ENCODE measurements at places on chromosomes 2 and 18. TPM values are rescaled to one million over a fixed set of nuclear protein-coding genes. Genes with fewer than 3 reads are reported as not detected.

GRCh38 chr2:232587512-232587911 is 37.0 kb downstream of the EIF4E2 start:
- no peak overlapping the region for H3K27ac ChIP-seq
- DNase-seq, result no peak
- no peak overlapping the region for H3K4me3 ChIP-seq
- H3K27me3 ChIP-seq, result no peaks in the 10 kb centered on the region
- peaks cover 2% of the 10 kb centered on the region for H3K4me1 ChIP-seq

- no peak overlapping the region for H3K27ac ChIP-seq
- no peak overlapping the region for H3K4me3 ChIP-seq
- H3K36me3 ChIP-seq, result no peaks in the 10 kb centered on the region
- no peaks in the 10 kb centered on the region for H3K27me3 ChIP-seq
Observed at GRCh38 chr2:162890690-162891311, 52.2 kb upstream of the KCNH7 start.

Gene DNAJC5G
- total RNA-seq, result 0.77 TPM

Gene EHBP1
- 34.8 TPM for total RNA-seq
